ENCODE measurements at places on chromosomes 7 and 10.

DNA sequence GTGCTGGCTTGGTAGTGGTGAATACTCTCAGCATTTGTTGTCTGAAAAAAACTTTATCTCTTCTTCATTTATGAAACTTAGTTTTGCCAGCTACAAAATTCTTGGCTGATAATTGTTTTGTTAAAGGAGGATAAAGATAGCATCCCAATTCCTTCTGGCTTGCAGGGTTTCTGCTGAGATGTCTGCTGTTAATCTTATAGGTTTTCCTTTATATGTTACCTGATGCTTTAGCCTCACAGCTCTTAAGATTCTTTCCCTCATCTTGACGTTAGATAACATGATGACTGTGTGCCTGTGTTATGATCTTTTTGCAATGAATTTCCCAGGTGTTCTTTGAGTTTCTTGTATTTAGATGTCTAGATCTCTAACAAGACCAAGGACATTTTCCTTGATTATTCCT, 9.9 kb upstream of the MRPS33 start:
- no peak for DNase-seq

GRCh38 chr10:91170418-91170817, 50.0 kb upstream of the PCGF5 start:
- no peak for DNase-seq

- DNase-seq = no peak
Measured at GRCh38 chr10:75469006-75469616, 37.7 kb downstream of the LRMDA start.

- DNase-seq = no peak
Measured at GRCh38 chr10:37572206-37572605, 285.2 kb downstream of the ZNF248 start.

DNA sequence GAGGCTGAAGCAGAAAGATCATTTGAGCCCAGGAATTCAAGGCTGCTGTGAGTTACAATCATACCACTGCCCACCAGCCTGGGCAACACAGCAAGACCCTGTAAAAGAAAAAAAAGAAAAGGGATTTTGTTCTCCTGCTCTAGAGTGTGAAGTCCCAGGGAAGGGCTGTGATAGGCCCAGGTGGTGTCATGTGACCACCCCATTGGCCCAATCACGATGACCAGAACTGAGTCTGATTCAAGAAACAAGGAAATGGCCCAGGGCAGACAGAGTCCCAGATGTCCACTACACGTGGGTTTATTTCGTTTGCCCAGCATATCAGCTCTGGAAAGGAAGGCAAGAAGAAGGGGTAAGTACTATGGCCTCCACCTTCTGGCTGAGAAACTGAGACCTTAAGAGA, 81.3 kb upstream of the CUX1 start:
- no peak for DNase-seq

GRCh38 chr7:37730501-37730900, 46.9 kb downstream of the GPR141 start:
- DNase-seq = no peak

- DNase-seq = no peak
Measured at GRCh38 chr7:18265611-18266281, 229.8 kb upstream of the HDAC9 start.

DNA sequence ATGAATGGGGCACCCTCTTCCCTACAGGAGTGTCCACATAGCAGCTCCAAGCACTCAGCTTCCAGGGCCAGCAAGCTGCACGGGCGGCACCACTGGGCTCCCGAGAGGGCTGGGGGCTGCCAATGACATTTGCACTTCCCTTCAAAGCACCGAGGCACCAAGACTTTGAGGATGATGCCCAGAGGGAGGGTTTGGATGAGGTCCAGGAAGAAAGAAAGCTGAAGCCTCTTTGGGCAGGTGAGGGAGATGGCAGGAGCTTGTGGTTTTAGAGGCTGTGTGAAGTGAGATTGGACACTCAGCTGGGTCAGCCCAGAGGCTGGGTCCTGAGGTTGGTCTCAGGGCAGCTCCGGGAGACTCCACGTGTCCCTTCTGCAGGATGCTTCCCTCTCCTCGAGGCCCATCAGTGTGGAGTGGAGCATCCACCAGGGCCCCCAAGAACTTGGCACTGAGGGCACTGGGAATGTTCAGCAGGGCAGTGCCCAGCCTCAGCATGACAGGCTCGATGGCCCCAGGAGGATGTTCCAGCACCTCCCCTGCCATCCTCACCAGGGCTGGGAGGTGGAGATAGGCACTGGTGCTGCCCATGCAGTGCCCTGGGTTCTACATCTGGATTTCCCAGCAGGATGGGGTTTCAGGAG, 54.9 kb upstream of the IGFBP3 start:
- DNase-seq = no peak

- no peak for DNase-seq
Measured at GRCh38 chr10:113474752-113475151, 78.1 kb upstream of the HABP2 start.

DNA sequence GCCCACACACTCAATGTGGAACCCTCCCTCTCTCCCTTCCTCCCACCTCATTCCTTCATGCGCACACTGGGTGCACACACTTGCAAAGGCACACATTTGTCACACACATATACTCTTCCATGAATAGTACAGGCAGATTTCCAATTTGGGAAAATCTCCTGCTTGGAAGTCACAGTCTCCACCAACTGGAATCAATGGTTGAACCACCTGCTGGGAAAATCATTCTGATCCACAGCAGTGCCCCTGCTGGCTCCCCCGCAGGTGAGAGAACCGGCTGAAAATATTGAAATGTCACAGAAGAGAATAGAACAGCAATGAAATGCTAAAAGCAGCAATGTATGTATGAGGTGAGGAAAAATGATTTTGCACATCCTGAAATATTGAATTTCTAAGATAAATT, 232.7 kb downstream of the ADAM12 start:
- DNase-seq = no peak

DNA sequence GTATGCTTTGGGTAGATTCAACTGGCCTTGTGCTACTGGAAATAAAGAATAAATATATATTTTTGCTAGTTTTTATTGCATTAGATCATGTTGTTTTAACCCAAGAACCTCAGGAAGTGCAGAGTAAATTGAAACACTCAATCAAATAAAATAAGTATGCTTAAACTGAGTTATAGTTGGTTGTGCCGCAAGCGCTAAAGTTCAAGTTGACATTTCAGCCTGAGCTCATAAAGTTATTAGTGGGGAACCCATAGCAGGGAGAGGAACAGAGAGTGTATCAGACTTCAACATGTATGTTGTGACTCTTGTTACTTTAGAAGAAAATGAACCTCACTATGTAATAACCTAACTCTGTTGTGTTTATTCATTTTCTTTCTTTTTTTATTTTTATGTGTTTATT, 25.2 kb upstream of the BAMBI start:
- no peak for DNase-seq

- no peak for DNase-seq
Measured at GRCh38 chr10:104579136-104579535, 62.0 kb upstream of the SORCS3 start.

DNA sequence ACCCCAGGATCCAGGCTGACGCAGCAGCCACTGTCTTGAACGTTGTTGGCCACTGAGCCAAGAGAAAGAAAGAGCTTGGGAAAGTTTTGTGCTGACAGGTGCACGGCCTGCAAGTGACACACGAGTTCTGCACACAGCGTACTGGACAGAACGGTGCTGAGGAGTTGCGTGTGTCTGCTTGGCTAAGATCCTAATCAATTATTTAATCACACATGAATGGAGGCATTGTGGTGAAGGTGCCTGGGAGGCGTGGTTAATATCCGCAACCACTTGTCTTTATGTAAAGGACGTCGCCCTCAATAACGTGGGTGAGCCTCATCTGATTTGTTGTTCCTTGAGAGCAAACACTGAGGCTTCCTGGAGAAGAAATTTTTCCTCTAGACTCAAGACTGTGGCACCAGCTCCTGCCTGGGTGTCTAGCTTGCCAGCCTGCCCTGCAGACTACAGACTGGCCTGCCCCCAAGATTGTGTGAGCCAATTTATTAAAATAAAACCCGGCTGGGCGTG, 16.6 kb upstream of the GNA12 start:
- DNase-seq = peak; percentile 66

DNA sequence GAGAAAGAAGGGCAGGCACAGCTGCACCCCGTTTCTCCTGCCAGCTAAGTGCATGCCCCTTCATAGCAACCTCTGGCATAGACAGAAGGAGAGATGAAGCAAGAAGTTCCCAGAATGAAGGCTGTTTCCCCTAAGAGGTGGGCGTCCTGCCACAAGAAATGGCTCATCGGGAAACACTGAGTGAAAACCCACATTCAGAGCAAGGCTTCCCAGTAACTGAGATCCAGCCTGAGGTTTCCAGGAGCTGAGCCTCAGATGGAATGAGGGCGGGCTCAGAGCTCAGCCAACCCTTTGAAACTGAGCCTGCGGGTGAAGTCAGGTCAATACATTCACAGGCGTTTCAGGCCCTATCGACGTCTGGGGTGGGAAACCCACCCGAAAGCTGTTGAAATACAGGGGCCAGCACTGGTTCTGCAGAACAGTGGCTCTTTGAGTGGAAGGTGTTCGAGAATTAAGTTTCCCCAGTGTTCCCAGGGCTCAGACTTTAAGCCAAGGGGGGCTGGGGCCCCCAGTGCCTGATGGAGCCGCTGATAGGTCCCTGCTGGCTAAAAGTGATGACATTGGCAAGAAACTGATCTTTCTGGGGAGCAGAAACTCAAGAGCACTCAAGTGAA, 510.2 kb downstream of the RPS24 start:
- DNase-seq = no peak

DNA sequence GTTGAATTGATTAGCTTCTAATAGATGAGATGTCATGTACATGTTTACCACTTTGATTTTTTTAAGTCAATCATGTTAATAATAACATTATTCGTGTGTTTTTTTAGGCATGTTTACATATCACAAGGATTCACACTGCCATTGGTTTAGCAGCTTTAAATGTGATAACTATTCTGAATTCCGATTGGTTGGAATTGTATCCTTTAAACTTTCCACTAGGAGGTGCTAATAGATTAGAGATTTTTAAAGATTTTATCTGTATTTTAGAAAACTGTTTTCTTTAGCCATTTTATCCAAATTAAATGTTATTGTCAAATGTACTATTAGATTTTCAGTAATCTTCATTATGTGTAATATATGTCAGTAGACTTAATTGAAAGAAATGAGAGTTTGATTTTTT, 83.2 kb downstream of the HECTD2 start:
- peak; percentile 12 for DNase-seq

DNA sequence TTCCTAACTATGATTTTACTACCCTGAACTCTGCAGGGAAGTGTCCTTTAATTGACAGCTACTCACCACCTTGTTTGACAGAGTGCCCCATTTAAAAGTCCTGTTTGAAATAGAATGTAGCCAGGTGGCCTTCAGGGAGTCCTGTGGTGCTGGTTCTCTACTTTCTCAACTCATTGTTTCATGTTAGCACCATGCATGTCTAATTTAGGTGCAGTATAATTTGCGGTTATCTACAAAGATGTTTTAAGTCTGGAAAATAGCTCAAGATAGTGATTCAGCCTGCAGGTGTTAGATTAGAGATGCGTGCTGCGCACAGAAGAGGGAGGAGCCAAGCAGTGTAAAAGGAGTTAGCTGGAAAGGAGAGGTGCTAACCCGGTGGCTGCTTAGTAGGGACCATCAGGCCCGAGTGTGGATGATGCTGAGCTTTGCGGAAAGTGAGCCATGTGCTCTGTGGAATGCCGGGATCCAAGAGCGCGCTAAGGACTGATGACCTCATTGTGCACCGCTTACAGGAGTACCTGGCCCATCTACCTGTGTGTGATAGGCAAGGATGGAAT, 1.2 kb downstream of the CCM2 start:
- DNase-seq = peak; percentile 13

Data from NCI-H2171 treated with DMSO at 0.1 percent for 48 hours (cell line).